ENCODE measurements at places on chromosomes 11 and 22.

DNA sequence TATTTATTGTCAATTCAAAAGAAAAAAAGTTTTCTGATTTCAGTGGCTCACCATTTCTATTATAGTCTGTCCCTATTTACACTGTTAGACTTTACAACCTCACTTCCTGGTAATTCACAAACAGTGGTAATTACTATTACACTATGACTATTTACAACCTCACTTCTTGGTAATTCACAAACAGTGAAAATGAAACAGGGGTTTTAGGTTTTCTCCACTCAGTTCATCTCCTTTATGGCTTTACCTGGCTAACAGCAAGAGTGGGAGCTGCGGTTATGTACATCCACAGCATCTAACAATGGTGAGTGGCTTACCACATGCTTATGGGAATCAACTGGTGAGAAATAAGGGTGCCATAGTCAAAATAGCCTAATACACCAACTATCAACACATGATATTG is 166.4 kb downstream of the CASP12 start:
- no peak for DNase-seq

DNA sequence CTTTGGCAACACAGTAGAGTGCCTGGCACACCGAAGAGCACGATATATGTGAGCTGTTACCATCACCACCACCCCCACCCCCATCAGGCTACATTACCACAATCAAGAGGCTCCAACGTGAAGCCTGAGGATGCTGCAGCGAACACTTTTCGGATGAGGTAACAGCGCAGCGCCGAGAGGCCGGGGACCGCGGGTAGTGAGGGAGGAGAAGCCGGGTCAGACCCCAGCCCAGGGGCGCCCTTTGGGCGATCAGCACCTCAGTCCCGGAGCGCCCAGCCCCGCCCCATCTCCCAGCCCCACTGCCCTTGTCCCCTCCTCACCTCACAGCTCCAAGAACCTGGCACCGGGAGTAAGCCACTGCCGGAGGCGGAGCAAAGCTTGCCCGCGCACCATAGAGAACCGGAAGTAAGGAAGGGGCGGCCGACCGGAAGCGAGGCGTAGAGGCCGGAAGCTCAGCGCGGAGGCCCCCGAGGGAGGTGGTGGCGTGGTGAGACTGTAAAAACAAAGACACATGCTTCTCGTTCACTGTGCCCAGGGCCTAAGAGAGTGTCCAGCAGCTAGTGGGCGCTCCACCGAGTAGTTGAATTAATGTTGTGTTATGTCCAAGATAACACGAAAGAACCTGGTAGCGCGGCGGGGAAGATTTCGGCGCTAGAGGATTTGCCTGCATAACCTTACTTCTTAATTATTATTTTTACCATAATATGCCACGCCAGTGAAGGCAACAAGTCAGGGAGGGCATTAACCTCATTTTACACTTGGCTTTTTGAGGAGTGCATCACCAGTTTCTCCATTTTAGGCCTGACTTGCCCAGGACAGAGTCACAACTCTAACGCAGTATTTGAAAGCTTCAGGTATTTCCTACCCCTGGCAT is at the start of gene THOC5:
Gene THOC5 (minus strand): TSS at position 407 of the 874 bp plus-strand sequence. CDS start 4,610 bp downstream, outside the sequence.
- peak; percentile 79 for DNase-seq

- no peak for DNase-seq
These were observed 33.1 kb upstream of the IPO7 start for GRCh38 chr11:9351321-9351881.

GRCh38 chr11:43119275-43119970 is 192.4 kb upstream of the API5 start:
- no peak for DNase-seq

DNA sequence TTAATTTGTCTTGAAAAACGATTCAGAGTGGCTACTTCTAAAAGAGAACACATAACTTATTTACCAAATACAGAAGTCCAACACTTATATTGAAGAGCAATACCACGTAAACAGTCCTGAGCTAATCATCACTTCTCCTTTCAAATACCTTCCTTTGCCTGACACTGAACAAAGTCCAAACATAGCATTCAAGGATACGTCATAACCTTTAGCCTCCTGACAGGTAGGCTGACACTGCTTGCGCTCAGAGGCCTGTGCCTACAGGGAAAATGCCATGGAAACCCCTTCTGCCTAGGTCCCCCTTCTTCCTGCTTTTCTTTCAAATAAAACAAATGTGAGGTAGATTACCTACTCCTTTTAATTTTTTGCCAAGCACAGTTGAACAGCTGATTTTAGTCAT is 510.0 kb downstream of the INSC start:
- no peak for DNase-seq

DNA sequence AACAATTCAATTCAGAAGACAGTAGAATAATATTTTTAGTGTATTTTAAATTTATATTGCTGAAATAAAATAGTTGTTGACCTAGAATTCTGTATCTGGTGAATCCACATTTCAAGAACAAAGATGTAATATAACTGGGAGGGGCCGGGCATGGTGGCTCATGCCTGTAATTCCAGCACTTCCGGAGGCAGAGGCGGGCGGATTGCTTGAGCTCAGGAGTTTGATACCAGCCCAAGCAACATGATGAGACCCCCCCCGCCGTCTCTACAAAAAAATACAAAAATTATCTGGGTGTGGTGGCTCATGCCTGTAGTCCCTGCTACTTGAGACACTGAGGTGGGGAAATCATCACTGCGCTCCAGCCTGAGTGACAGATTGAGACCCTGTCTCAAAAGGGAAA is 72.6 kb downstream of the CD82 start:
- DNase-seq = no peak

DNA sequence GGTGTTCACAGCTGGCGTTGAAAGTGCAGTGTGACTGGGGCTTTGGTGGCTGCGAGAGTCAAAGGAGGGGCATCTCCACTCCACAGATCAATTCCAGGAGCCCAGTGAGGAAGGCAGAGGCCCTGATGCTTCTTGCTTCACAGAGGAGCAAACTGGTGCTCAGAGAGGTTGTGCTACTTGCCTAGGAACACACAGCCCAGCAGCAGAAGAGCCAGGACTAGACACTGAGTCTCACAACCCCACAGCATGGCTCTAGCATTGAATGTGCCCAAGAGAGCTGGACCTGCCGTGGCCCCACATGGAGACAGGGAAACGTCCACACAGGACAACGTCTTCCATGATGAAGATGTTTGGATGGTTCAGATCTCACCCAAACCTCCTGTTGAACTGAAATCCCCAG is 33.3 kb downstream of the LINC01488 start:
- DNase-seq = no peak

DNA sequence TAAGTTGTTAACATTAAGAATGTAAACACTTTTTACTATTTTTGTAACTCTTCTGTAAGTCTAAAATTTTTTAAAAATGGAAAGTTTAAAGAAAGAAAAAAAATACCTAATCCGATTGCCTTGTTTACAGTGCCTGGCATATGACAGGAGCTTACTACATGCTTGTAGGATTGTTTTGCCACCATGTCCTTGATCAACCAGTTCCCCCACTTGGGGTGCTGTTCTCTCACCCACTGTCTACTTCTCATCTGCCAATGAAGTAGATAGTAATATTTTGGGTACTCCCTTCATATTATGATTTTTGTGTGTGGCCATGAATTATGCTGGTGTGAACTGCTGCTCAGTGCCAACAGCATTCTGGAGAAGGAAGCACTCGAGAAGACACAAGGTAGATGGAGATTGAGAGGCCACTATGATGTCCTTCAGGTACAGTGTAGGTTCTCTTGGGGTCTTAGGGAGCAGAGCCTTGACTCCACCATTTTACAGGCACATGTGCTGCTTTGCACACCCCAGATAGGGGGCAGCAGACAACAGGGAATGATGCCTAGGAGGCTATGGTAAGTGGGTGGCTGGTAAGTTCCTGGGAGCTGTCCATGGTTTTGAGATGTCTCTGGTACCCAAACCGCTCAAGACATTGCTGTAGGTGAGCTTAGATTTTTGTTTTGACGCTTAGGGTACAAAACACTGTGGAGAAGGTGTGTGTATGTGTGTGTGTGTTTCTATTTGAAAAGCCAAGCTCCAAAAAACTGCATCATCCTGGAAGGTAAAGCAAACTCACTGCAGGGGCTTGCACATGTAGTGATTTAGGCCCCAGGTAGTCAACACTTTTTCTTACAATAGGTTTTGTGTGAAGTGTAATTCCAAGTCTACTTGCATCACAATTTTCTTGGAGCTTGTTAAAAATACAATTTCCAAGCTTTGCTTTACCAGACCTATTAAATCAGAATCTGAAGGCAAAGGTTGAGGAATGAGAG is 494.5 kb upstream of the LARGE1 start:
- no peak for DNase-seq
